ENCODE measurements at places on chromosomes 7 and 10. TPM values are rescaled to one million over a fixed set of nuclear protein-coding genes. Genes with fewer than 3 reads are reported as not detected.

Gene SH2D4B
- 0.09 TPM for total RNA-seq

Gene SPDYE2B
- not detected for total RNA-seq

Gene SFTPD
- 0.20 TPM for total RNA-seq

Gene TAS2R4
- total RNA-seq = 0.07 TPM

Gene TSPAN14
- total RNA-seq = 123 TPM

Gene SVOPL
- not detected for total RNA-seq

Gene UBTD1
- 16.2 TPM for total RNA-seq

Gene TUBAL3
- total RNA-seq = 0.34 TPM

Gene PPP1R3C
- total RNA-seq = 28.1 TPM

Gene STARD3NL
- 50.7 TPM for total RNA-seq

Gene HMX2
- total RNA-seq = 0.23 TPM

Gene EGR2
- 0.33 TPM for total RNA-seq

Gene NPM3
- total RNA-seq = 117 TPM

Gene CTAGE15
- not detected for total RNA-seq

Gene HECW1
- 15.7 TPM for total RNA-seq

Gene IFIT1B
- total RNA-seq = not detected

Gene TMEM270
- total RNA-seq = 0.22 TPM

Gene ZPBP
- not detected for total RNA-seq

Gene TBX20
- 2.4 TPM for total RNA-seq

Gene NODAL
- total RNA-seq = not detected

Gene TRIL
- total RNA-seq = not detected

Gene TDRD1
- total RNA-seq = not detected

Gene NPC1L1
- 0.08 TPM for total RNA-seq

Gene EVX1
- total RNA-seq = 0.14 TPM

Gene RAB18
- total RNA-seq = 91.9 TPM

Gene FRMD4A
- 3.6 TPM for total RNA-seq

Gene NKX2-3
- total RNA-seq = 0.08 TPM

Gene FKBP6
- not detected for total RNA-seq

Gene TMEM176B
- total RNA-seq = 0.15 TPM

Gene MMS19
- total RNA-seq = 46.9 TPM

Gene TRPV6
- total RNA-seq = not detected

Gene FAM171A1
- 22.6 TPM for total RNA-seq

Gene NXPH1
- total RNA-seq = not detected

Gene MYO3A
- total RNA-seq = not detected

Gene SFRP4
- total RNA-seq = 5.0 TPM

Measured in A549 treated with Mapracorat at 1 μM for 4 hours (cell line).